ENCODE measurements at places on chromosomes 12 and 14. TPM values are rescaled to one million over a fixed set of nuclear protein-coding genes. Genes with fewer than 3 reads are reported as not detected.

GRCh38 chr12:51721282-51721940 lies 127.1 kb downstream of the FIGNL2 start:
- DNase-seq = peak; percentile 75

DNA sequence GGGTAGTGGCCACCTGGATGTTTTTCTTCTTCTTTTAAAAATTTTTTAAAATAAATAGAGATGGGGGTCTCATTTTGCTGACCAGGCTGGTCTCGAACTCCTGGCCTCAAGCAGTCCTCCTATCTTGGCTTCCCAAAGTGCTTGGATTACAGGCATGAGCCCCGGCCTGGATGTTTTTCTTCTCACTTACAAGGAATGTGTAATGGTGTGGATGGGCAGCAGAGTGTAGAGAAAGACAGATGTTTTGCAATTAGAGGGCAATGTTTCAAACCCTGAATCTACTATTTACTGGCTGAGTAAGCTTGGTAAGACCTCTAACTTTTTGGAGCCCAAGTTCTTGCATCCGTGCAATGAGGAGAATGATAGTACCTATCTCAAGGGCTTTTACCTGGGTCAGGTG lies 48.1 kb downstream of the ADCK1 start:
- DNase-seq = no peak

DNA sequence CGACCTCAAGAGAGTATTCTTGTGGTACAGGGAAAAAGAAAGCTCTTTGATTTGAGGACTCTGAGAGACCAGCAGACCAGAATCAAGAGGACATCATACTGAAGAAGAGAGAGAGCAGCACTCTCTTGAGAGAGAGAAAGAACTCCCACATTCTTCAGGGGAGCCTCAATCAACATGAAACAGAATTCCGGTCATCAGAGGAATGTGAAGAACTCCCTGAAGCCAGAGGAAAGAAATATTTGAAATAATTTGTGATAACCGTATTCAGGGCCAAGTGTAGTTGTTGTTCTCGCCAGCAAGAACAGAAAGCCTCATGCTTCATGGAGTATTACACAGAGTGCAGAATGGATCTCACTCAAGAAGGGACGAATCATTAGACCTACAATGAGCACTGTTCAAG lies 363.8 kb upstream of the TMEM132C start:
- no peak for DNase-seq

DNA sequence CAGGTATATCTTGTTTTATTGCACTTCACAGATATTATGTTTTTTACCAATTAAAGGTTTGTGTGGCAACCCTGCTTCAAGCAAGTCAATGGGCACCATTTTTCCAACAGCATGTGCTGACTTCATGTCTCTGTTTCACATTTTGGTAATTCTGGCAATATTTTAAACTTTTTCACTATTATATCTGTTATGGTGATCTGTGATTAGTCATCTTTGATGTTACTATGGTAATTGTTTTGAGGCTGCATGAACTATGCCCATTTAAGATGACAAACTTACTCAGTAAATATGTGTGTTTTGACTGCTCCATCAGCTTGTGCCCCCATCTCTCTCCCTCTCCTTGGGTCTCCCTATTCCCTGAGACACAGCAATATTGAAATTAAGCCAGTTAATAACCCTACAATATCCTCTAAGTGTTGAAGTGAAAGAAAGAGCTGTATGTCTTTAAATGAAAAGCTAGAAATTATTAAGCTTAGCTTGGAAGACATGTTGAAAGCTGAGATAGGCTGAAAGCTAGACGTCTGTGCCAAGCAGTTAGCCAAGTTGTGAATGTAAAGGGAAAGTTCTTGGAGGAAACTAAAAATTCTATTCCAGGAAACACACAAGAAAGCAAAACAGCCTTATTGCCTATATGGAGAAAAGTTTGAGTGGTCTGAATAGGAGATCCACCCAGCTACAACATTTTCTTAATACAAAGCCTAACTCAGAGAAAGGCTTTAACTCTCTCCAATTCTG lies 365.1 kb downstream of the ATP23 start:
- DNase-seq = no peak

DNA sequence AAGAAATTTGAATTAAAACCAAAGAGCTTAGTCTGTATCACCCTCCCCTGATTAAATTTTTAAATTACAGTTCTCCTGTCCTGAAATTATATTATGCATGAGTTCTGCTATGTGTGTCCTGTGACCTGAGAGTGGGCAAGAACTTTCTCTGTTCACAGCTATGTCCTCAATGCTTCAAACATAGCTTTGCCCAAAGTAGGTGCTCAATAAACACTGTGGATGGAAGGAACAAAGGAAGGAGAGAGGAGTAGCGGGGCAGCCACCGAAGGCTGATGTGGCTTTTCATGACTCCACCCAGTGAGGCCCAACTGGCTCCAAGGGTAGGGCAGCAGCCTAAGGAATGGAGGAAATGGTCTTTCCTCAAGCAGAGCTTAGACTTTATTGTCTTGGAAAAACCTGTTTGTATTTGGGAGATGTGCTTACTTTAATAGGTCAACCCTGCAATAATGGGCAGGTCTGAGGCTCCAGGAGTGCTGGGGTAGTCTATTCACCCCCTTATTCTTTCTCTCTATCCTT lies 7.6 kb upstream of the MARK3 start:
- no peak for DNase-seq

DNA sequence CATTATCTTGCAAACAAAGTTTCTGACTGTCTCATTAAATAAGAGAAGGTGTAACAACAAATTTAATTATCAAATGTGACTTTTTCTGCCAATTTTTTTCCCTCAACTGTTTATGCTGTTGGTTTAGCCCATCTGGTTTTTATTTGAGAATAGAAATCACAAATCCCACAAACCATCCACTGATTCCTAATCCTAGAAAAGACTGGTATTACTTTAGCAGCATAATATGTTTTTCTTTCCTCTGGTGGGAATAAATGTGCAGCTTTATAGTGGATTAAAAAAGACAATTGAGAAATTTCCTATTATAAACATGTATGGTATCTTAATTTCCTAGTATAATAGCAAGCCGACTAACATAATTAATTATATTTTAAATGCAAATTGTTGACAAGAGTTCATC lies 257.9 kb upstream of the FOXN3 start:
- no peak for DNase-seq

DNA sequence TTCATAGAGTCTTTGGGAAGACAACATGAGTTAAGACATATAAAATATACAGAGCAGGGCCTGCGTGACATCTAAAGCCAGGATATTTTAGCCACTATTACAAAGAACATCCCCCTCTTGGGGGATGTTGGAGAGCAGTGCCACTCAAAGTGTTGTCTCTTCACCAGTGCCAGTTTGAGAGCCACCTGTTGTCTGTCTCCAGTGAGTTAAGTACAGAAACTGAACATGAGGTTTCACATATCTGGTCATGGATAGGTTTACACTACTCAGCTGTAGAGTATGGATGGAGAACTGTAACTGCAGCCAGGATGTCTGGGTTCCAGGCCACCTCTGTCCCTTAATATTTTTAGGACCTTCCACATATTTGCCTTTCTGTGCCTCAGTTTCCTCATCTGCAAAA lies 39.1 kb downstream of the RNFT2 start:
- DNase-seq = no peak

GRCh38 chr14:32561520-32561919 lies 232.4 kb downstream of the AKAP6 start:
- DNase-seq = no peak

The ZDHHC22 gene
- 77.3 TPM for total RNA-seq

The PPP1R36 gene
- total RNA-seq = 2.4 TPM

DNA sequence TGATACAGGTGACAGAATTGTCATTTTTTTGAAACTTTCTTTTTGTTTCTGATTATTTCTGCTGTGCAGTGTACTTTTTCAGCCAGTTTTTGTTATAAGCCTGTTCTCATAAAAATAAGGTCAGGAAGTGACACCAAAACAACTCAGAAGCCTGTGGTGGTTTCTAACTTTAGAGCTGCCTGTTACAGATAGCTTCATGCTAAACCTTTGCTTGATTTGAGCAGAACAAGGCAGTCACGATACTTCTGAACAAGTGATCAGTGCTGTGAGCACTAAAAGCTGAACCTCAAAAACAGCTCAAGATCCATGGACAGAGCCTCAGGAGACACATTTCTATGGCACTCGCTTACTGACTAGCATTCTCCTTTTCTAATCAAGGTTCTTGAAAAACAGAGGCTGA lies 82.0 kb downstream of the PRKCH start:
- no peak for DNase-seq

The EGLN3 gene
- total RNA-seq = 1.9 TPM

DNA sequence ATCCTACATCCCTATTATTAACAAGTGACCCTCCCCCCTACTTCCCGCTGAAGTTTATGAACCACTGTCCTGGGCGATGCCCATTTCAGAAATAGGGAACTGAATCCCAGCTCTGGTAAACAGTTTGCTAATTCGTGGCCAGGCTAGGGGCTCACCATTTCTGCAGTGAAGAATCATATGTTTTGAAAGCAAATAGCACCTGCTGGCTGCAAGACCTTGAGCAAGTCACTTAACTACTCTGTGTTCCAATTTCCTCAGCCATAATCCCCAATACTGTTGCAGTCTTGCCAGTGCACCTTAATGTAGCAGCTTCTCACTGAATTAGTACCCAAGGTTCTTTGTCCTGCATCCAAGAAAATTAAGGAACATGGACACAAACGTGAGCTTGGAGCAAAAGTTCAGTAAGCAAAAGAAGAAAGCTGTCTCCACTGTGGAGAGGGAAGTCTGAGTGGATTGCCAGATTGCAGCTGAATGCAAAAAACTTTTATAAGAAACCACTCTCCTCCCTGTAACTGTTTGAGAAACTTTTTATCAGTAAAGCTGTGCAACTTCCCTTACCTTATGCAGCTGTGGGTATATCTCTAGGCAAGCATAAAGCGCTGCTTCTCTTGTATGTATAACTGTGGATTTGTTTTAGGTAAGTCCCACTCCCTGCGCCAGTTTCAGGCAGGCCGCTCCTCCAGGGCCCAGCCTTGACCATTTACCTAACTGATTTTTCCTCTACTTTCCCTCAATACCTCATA lies 824 bp downstream of the OAS1 start:
- DNase-seq = no peak

DNA sequence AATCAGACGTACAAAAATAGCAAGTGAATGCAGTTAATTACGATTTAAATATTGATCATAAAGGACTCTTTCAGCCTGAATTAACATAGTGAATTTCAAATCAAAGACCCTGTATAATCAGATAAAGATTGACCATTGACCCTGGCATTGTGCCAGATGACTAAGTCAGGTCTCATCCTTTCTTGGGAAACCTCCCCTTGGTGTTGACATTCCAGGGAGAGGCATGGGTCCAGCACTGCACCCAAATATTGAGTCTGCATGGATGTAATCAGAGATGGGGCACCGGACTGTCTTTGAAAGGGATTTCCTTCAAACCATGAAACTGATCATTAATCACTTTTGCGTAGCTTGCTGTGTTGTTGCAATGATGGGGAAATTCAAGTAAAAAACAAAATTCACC lies 1138.2 kb downstream of the BCL11B start:
- no peak for DNase-seq

- no peak for DNase-seq
Measured at GRCh38 chr14:67650151-67650550, 24.3 kb downstream of the VTI1B start.

DNA sequence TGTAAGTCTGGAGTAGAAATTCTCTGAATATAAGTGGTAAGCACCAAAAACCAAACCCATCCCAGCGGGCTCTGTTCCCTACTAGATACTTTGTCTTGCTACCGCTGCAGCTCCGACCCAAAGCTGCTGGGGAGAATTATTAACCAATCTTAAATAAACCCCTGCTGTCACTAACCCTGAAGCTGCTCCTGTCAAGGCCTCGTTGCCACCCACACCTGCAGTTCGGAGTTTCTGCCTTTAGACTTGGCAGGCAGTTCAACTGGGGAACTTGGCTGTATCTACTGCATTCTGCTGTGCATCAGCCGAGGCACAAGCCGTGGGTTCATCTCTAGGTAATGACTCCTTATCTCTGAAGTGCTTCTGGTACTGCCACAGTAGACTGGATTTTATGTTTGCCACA lies 55.5 kb downstream of the PPM1A start:
- DNase-seq = no peak

The SLC25A47 gene
- not detected for total RNA-seq

GRCh38 chr12:124296295-124296915 lies 1.5 kb downstream of the RFLNA start:
- peak; percentile 20 for DNase-seq

DNA sequence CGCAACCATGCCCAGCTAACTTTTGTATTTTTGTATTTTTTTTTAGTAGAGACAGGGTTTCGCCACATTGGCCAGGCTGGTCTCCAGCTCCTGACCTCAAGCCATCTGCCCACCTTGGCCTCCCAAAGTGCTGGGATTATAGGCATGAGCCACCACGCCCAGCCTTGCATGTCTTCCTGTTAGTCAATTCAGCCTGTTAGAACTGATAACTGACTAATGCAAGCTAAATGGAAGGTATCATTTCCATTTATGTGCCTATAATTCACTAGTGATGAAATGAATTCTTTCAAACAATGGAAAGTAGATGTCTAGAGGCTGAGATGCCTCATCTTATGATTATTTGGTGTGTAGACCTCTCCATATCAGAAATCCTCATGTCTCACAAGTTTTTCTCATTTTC lies 37.3 kb upstream of the DIP2B start:
- DNase-seq = no peak

DNA sequence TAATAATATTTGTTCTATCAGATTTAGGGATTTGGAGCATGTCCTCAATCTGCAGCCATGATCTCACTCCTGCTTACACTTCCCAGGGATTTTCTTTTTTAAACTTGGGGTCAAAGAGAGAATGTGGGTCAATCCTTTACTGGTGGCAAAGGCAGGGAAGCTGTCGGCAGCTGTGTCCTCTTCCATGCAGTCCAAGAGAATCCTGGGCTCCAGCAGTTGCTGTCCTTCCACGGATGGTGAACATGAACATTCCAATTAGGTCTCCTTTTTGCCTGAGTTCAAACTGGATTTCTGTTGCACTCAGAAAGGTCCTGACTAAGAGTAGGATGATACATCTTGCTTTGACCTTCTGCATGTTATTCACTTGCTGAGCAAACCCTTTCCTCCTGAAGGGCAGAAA lies 73.9 kb downstream of the ARL6IP4 start:
- DNase-seq = no peak

DNA sequence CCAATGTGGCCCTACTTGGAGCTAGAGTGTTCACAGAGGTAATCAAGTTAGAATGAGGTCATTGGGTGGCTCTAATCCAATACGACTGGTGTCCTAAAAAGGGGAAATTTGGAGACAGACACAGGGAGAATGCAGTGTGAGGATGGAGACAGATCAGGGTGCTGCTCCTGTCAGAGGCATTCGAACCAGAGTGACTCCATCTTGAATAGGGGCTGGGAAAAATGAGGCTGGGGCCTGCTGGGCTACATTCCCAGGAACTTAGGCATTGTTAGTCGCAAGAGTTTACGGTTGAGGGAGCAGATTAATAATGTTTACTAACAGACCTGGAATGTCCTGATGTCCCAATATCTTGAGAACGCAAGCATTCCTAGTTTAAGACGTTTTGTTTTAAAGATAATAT lies 20.2 kb downstream of the TNFAIP2 start:
- DNase-seq = no peak

- DNase-seq = no peak
Measured at GRCh38 chr14:35829449-35829848, 3.3 kb downstream of the BRMS1L start.

GRCh38 chr12:31527083-31527482 lies 63.9 kb downstream of the DENND5B start:
- no peak for DNase-seq
